ENCODE measurements at places on chromosomes 1 and 21.

DNA sequence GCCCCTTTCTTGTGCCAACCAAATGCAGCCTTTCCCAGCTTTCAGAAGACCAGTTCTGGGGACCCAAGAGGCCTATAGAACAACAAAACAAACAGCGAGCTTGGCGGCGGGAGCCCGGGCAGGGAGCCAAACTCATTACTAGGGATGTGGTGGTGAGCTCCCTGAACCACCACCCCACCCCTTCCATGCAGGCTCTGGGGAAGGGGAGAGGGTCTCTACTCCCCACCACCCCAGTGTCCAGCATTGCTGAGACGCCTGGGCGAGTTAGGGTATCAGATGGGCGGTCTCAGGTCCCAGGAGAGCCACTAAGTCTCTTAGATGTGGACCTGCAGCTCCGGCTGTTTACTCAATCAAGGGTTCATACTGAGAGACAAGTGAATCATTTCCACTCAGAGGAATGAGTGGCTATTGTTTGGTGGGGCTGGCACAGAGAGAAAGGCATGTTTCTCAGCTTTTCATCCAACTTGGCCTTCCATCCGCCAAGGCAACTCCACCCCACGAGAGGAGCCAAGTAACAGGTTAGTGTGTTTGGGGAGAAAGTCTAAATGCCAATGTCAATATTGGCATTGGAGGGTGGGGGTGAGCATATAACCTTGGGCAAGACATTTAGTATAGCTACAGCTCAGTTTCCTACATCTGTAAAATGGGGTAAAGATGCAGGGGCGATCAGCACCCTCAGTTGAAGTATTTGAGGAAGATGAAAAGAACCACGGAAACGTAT is 40.9 kb downstream of the PLXNA2 start:
- DNase-seq, result no peak

- no peak for DNase-seq
Observed at GRCh38 chr21:30057108-30057507, 109.5 kb downstream of the CLDN17 start.

DNA sequence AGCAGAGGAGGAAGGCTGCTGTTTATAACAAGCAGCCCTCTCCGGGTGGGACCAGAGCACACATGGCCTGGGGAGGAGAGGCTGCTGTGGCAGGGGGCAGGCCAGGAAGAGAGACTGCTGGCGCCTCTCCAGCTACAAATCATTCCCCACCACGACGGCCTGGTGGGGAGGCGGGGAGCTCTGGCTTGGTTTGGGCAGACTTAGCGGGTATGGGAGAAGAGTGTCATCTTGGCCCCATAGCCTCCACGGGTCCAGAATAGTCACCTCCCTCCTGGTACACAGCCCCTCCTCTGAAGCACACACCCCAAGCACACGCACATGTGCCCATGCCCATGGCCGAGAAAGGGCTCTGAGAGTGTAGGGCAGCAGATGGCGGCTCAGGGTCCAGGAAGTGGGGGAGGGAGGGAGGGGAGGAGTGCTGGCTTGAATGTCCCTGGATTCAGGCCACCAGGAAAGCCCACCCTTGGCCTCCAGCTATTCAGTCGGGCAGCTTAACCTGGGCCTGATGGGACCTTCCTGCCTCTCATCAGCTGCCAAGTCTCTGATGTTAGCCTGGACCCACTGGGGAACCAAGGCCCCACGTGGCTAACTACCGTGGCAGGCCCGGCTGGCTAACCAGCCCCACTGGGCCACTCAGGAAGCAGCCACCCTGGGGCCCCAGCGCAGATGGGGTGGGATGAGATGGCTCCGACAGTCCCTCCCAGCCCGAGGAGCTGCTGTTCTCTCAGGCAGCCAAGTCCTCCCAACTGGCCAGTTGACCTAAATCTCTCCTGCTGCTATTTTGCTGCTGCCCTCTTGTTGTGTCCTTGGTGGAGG is 10.9 kb downstream of the LRP8 start:
- no peak for DNase-seq

- no peak for DNase-seq
Observed at GRCh38 chr1:2809656-2810055, 8.2 kb upstream of the TTC34 start.

DNA sequence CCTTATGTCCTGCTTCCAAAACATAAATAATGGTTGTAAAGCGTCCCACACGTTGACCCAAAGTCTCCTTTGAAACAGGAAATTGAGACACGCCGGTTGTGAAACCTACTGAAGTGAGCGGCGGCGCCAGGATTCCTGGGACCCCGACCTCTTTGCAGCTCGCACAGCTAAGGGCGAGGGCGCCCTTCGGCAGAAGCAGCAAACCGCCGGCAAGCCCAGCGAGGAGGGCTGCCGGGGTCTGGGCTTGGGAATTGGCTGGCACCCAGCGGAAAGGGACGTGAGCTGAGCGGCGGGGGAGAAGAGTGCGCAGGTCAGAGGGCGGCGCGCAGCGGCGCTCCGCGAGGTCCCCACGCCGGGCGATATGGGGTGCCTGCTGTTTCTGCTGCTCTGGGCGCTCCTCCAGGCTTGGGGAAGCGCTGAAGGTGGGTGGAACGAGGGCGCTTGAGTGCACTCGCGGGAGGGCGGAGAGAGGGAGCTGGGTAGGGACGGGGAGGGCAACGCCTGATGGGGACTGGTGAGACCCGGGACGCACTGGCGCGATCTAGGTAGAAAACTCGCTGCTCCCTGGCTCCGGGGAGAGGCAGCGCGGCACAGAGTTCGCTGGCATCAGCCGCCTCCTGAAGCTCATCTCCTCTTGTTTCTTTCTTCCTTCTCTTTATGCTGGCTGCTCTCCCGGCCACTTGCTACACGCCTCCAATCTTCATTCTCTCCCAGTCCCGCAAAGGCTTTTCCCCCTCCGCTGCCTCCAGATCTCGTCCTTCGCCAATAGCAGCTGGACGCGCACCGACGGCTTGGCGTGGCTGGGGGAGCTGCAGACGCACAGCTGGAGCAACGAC is at the start of gene CD1D:
Gene CD1D, plus strand, starts transcription at position 155 of the 836 bp plus-strand sequence. Its CDS starts 207 bp downstream, at position 362.
- DNase-seq, result no peak

GRCh38 chr1:85815906-85816305 is 107.7 kb upstream of the ZNHIT6 start:
- no peak for DNase-seq

DNA sequence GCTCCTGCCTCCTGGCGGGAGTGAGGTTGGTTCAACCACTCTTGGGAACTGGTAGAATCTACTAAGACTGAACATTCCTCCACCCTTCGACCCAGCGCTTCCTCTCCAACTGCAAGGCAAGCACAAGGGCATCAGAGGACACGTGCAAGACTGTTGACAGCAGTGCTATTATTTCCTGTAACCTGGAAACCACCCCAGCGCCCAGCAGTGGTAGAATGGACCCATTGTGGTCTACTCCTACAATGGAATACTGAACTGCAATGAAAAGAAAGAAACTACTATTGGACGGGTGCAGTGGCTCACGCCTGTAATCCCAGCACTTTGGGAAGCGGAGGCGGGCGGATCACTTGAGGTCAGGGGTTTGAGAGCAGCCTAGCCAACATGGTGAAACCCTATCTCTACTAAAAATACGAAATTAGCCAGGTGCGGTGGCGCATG is 33.0 kb upstream of the TARDBP start:
- DNase-seq, result no peak

- DNase-seq, result no peak
Observed at GRCh38 chr1:12028248-12028647, 8.9 kb downstream of the MIIP start.

DNA sequence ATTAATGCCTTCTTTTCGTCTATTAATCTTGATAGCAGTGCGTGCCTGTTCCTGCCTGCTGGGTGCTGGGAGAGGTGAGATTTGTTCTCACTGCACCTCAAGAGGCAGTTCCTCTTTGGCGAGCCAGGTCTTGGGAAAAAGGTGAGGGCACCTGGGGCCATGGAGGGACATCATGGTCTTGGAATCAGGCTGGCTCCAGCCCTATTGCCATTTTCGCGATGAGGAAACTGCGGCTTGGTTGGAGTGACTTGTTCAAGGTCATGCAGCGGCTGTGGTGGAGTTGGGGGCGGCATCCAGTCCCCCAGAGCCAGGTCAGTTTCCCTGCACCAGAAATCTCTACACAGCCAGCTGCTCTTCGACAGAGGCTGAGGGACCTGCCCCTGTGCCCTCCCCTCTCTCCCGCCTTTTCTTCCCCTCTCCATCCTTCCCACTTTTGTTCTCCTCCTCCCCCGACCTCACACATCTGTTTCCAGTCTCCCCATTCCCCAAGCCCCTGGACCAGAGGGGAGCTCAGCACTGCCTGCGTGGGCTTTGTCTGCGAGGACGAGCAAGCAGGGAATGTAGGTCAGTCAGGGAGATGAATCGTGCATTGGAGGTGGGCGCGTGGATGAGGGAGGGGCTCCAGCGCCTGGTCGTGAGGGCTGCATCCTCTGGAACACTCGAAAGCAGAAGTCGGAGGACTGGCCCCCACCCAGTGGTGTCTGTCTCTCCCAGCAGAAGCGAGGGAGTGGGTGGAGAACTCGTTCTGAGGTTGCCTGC is 135.1 kb downstream of the ACTL8 start:
- DNase-seq, result no peak

DNA sequence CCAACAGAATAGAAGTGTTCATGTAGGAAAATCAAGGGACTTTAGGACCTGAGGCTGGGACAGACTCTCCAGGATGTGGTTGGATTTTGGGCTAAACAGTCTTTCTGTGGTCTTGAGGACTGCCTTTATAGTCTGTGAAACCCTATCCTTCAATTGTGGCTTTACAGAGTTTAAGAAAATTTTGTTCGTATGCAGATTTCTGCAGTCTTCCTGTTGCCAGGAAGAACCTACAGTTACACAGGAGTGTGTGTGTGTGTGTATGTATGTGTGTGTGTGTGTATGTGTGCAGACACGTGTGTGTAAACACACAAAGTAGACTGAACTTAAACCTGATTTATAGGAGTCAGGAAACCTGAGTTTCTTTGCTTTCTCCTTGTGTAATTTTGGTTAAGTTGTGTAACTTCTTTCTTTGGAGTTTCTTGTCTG is 22.8 kb downstream of the NEK7 start:
- peak; percentile 63 for DNase-seq

DNA sequence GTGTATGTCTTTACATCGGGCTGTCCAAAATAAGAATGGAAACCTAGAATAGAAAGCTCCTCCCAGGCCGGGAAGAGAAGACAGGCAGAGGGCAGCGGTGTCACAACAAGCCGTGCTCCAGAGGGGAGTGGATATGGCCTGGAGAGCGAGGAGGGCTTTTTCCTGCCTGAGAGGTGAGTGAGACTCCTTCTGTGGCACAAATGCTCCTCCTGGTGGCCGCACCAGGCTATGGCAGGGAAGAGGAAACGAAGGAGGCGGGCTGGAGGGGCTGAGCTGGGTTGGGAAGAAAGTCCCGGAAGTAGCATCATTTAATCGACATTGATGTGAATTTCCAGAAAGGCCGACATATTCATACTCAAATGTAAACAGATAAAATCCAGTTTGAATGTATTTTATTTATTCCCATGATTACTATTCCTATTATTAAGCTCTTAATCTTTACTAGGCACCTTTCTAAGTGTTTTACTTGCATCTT is 54.7 kb downstream of the MEF2D start:
- peak; percentile 84 for DNase-seq

DNA sequence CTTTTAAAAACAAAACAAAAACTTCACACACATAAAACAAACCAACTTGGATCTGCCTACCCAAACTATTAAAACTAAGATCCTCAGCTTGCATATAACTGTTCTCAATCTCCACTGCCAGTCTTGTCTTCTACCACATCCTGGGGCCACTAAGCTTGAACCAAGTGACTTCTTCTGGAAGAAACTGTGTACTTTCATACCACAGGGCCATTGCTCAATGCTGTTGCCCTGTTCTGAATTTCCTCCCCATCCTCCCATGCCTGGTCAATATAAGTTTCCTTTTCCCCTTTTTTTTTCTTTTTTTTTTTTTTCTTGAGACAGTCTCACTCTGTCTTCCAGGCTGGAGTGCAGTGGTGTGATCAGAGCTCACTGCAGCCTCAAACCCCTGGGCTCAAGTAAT is 109.9 kb downstream of the KIAA0319L start:
- no peak for DNase-seq

DNA sequence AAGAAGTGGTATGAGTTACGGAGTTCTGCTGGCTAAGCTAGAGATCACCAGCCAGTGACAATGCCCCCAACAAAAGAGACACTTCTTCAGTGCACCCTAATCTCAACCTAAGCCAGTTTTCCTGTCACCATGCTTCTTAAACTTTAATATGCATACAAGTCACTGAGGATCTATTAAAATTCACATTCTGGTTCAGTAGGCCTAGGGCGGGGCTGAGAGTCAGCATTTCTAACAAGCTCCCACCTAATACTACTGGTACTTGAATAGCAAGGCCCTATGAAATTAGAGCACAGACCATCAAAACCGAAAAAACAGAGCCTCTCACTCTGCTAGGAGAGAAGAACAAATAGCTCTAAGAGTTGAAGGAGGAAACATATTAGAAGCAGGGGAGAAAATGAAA is 7.9 kb downstream of the PSMB4 start:
- DNase-seq, result no peak

DNA sequence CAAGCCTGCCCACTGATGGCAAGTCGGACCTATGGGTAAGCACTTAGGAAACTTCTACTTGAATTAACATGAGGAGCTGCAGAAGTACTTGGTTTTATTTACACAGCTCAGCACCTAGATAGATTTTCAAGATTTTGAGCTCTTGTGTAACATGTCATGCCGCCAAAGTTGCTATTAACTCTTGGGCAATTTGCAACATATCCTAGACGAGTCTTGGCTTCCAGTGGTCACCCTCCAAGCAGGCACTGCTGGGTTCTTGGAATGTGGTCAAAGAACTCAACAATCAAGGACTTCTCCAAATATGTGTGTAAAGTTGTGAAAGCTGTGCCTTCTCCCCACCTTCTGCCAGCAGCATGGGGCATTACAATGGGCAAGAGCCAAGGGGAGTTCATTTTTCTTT is 17.8 kb upstream of the GUCA2B start:
- DNase-seq, result no peak

DNA sequence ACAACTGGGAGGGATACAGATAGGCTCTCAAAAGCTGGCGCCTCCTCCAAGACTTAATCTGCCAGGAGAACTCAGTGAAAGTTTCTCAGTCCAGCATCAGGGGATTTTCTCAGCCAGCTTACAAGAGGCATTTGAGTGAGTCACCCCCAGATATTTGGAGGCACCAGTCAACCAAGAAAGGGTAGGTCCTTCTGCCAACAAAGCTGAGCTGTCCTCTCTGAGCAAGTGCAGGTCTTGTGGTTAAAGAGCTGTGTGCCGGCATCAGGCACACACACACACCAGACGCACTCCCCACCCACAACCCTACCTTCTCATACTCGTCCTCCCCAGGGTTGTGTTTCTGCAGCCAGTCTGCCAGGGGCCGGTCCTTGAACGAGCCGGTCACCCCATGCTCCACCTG is 27.0 kb upstream of the PPP1R15B start:
- DNase-seq, result no peak

GRCh38 chr1:7363450-7363849 is 407.6 kb upstream of the VAMP3 start:
- no peak for DNase-seq

GRCh38 chr1:27787895-27788294 is 14.9 kb downstream of the STX12 start:
- no peak for DNase-seq

- no peak for DNase-seq
Observed at GRCh38 chr1:228148935-228149405, 760 bp upstream of the GJC2 start.

DNA sequence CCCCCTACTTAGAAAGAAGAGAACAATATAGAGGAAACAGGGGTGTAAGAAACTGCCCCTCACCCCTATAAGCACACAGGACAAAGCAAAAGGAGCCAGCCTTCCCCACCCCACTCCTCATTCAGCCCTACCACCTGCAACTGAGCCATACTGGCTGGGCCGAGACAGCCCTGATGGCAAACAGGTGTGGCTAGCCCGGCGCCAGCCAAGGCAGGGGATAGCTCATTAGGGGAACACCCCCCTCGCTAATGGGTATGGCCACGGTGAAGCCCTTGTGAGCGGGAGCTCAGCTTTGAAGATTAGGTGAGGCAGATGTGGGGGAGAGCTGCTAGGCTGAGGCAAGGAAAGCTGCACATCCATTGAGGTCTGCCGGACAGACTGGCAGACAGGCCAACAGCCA is 65.5 kb downstream of the ERI3 start:
- no peak for DNase-seq

Measured in CD4-positive, alpha-beta T cell treated with Interleukin-10 for 1 hour (primary cell).